Mesenteric fat pad (tissue), 1 donor: ENCODE measurements at places on chromosomes 7 and 10.

GRCh38 chr10:36007369-36007768, 365.3 kb upstream of the FZD8 start:
- no peak for DNase-seq

GRCh38 chr7:114409750-114410149, 4.9 kb upstream of the FOXP2 start:
- DNase-seq, result no peak

- DNase-seq, result no peak
These were observed 52.3 kb downstream of the PARD3 start for GRCh38 chr10:34762603-34763299.

DNA sequence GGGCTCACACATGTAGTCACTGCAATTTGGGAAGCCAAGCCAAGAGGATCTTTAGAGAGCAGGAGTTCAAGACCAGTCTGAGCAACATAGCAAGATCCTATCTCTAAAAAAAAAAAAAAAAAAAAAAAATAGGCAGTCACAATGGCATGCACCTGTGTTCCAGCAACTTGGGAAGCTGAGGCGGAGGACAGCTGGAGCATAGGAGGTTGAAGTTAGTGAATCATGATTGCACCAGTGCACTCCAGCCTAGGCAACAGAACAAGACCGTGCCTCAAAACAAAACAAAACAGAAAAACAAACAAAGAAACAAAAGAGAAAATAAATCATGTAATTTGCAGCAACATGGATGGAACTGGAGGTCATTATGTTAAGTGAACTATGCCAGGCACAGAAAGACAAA, 33.6 kb upstream of the BICC1 start:
- no peak for DNase-seq

DNA sequence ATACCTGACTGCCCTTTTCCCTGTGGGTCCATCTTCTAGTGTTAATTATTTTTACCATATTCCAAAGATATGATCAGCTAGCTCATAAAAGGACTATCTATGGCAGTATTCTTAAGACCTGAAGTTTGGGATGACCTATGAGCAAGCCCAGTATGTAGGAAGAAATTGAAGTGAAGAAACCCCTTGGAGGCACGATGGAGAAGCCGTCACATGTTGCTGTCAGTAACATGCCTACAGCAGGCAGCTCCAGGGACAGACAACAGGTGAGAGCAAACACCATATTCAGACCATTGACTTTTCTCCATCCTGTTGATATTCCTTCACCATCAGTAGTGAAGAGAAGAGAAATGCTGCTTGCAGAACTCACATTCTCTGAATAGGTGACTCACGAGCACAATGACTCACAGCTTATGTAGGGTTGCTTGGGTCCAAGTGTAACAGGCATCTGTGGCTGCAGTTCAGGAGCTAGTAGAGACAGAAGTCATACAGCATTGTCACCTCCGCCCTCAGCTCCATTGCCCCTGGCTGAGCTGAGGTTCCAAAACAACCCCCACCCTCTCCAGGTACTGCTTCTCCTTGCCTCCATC, 8.4 kb upstream of the LYZL2 start:
- no peak for DNase-seq

DNA sequence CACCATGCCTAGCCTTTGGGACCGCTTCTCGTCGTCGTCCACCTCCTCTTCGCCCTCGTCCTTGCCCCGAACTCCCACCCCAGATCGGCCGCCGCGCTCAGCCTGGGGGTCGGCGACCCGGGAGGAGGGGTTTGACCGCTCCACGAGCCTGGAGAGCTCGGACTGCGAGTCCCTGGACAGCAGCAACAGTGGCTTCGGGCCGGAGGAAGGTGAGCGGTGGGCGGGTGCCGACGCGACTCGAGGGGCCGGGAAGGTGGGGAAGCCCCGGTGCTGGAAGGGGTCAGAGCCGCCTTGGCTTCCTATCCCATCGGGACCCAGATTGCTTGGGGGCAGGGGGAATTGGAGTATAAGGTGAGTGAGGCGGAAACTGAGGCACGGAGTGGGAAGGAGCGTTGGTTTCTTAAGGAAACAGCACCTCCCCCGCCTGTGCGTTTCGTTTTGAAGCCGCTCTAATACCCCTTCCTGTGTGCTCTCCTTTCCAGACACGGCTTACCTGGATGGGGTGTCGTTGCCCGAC, 547 bp downstream of the DDIT4 start:
- no peak for DNase-seq

- no peak for DNase-seq
These were observed 25.4 kb downstream of the TBATA start for GRCh38 chr10:70759781-70760180.
